Activated CD8-positive, alpha-beta T cell treated with anti-CD3 and anti-CD28 coated beads, Interleukin-2, amount 10 ng/mL, durations not matched to agents 7 days and 5 days (primary cell): ENCODE measurements at places on chromosomes 2 and 18.

DNA sequence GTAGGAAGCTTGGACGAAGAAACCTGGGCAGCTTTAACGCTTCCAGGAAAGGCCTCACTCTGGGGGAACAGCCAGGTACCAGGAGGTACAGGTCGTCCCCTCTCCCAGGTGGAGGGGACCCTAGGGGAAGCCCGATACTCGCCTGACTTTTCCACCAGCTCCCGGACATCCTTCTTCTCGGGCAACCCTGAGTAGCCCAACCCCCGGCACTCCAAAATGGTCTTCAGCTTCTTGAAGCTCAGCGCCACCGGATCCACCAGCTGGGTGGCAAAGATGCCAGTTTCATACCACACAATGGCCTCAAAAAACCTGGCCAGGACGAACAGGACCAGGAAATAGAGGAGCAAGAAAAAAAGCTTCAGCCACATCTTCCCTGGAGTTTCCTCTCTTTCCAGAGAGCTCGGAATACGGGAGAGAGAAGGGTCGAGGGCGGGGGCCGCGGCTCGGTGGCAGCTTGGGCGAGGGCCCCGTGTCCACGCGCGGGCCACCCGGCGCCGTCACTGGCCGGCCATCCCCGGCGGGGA, 1.1 kb downstream of the RNF103 start:
- DNase-seq = peak; percentile 41

GRCh38 chr2:27854229-27854862, 35.8 kb downstream of the RBKS start:
- no peak for DNase-seq

GRCh38 chr2:201358684-201359083, 1.5 kb upstream of the FLACC1 start:
- no peak for DNase-seq

DNA sequence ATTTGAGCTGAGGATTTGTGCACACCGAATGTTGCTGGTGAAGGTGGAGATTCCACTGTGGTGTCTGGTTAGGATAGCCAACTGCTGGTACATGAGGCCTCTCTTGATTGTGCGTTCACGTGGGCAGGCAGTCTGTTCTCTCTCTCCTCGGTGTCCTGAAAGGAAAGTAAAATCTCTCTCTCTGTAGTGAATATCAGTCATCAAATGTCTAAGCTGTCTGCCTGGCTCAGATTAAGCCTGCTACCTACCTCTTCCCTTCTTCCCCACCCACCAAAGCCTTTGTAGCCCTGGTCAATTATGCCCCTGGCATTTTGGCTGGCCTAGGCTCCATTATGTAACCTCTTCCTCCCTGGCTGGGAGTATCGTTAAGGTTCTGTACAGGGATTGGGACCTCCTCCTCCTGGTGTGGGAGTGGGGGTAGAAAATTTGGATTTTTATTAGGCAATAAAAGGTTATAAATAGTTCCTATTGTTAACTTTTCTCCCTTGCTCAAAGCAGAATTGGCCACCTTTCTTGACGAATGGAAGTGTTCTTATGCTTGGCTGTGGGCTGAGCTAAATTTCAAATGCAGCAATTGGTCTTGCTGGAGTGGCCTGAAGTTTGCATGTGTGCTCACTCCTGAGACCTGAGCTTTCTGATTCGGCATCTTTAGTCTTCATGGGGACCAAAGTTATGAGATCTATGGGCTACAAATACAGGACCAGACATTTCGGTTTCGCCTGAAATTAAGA, 148.8 kb downstream of the WDSUB1 start:
- DNase-seq = no peak

DNA sequence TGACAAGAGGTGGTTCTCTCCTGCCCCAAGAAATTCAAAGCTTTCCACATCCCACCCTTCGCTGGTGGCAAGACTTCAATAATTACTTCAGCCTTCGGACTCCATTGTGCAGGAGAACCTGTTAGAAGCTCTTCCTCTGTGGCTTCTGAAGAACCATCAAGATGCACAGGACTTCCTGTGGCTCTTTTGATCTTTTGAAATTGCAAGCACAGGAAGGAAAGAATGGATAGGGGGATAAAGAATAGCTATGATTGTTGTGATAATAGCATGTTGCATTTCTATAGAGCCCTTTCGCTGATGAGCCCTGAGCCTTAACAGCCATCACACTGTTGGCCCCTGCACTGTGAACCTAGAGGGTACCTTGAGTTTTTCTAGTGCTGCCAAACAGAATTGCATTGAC, 7.4 kb downstream of the EPAS1 start:
- peak; percentile 51 for DNase-seq
